ENCODE measurements at places on chromosomes 7 and 10.

- DNase-seq: no peak
Measured at GRCh38 chr7:37491919-37492694, 43.4 kb upstream of the ELMO1 start.

- DNase-seq: no peak
Measured at GRCh38 chr7:25770235-25770634, 381.8 kb upstream of the NFE2L3 start.

GRCh38 chr7:32762925-32763293 lies 128.7 kb downstream of the KBTBD2 start:
- no peak for DNase-seq

DNA sequence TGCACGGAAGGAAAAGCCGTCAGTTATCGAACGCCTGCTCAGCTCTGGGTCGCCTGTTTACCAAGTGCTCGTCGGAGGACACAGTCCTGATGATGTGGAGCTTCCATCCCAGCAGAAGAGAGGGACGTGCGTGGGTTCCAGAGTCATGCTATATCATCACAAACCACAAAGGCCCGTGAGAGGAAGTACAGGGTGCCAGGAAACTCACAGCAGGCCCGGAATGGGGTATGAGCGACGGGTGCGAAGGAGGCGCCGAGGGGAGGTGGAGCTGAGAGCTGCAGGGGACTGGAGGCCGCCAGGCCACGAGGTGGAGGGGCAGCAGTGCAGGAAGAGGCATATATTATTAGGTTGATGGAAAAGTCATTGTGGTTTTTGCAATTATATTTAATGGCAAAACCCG lies 102.5 kb downstream of the ACTR3B start:
- no peak for DNase-seq

- no peak for DNase-seq
Measured at GRCh38 chr10:5940807-5941218, 36.5 kb downstream of the IL15RA start.

DNA sequence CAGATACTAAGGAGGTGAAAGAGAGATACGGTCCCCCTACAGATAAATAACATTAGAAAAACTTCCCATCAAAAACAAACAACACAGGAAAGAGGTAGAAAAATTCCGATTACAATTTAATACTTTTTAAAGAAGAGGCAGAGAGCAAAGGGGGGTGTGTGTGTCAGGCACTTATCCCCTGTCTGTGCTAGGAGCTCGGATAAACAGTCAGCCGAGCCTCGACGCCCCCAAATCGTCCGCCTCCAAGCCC lies 3.6 kb downstream of the PAX2 start:
- DNase-seq: no peak

DNA sequence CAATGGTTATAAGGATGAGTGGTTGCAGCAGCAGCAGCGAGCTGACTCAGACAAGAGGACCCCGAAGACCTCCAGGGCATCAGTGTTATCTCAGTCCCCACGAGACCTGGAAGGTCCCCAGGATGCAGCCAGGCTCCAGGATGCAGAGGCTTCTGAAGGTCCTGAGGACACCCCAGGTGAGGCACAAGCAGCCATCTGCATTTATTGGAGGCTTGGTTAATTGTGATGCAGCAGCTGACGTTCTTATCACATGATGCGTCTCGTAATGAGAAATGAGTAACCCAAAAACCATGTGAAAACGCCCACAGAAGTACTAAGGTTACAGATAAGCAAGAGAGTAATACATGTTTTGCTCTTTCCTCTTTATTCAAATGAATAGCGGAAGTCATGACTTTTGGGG lies 17.4 kb downstream of the C7orf57 start:
- DNase-seq: no peak

GRCh38 chr10:45386657-45387056 lies 12.6 kb downstream of the ALOX5 start:
- DNase-seq: no peak

DNA sequence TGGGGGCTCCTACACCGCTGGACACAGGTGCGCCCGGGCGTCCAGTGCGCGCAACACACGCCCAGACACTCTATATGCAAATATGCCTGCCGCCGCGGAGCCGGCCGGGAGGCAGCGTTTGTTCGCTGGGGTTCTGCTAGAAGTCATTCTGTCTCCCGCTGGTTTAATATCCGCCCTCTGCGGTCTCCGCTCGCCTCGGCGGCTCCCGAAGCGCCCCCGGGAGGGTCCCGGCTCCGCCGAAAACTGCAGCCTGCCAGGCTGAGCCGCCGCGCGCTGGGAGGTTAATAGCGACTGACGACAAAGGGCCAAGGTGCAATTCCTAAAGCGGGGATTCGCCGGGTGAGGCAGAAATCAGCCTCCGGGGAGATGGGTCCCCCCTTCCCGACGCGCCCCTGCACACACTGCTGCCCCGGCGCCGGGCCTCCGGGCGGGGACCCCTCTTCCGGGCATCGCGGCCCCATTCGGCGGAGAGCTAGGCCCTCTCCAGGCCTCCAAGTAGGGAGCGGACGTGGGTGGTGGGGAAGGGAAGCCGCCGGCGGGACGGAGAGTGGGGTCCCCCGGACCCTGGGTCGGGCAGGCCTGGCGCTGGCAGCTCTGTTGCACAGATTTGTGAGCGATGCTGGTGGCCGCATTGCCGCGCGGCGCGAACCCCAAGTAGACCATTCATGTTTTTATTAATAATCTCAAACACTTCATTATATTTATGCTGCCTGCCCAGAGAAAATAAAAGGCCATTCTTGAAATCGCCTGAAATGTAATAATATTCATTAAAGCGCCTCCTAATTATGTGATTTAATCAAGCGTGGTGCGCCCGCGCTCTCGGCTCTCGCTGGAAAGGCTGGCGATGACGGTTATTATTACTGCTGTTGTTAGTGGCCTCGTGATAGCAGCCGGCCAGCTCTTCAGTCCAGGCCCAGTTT lies 9.1 kb downstream of the EN2 start:
- peak; percentile 51 for DNase-seq

GRCh38 chr7:27992097-27992496 lies 188.5 kb downstream of the JAZF1 start:
- no peak for DNase-seq

DNA sequence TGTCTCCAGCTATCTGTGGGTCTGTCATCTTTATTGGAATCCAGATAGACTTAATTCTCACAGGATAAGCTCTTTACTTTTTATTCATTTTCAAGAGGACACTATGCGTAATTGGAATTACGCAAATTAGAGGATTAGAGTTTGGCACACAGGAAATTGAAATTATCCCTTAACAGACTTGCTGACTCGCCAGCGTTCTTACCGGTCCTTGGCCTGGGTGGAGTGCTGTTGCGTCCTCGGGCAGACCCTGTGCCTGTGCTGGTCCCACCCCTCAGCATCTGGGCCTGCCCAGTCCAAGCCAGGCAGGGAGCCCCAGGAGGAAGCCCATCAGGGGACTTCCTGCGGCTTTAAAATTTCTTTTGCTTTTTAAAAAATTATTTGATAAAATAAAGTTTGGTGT lies 101.8 kb downstream of the MKI67 start:
- DNase-seq: no peak

DNA sequence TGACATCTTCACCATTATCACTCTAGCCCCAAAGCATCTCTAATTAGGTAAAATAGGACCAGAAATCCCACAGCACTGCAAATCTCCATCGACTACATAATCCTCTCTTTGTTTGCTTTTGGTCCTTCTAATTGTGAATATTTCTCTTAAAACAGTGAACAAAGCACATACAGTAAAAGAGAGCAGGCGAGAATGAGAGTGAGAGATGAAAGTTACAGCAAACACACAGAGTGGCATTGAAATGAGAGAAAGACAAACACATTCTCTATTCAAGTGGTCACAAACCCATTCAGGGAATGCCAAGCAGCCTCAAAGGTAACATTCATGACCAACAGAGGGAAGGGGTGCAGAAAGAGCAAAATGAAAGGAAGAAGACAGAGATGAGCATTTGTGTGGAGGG lies 109.8 kb upstream of the PTN start:
- DNase-seq: peak; percentile 22

- DNase-seq: no peak
Measured at GRCh38 chr7:131225619-131226513, 101.8 kb upstream of the MKLN1 start.

DNA sequence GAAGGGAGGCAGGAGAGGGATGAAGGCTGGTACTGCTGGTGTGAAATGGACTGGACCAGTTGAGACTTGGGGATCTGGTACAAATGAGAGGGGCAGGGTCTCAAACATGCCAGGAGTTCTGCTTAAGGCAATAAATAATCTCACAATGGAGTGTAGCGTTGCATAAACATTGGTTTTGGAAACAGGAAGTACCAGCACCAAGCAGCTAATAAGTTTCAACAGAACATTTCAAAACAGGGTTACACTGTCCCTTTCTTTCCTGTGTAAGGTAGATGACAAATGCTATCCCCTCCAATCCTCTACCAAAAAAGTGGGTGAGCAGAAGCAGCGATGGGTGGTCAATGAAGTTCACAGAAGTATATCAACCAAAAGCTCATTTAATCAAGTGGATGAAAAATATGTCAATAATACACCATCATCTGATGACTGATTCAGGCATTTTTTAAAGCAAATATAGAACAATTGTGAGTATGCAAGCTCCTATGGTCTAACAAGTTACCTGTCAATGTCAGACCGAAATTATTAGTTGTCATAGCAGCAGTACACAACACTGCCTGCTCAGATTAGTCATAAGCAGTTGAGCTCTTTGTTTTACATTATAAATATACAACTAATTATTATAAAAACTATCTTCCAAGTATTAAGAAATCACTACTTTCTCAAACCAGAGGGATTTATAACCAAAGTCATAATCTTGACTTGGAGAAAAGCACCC lies 220.0 kb downstream of the FAM107B start:
- no peak for DNase-seq

DNA sequence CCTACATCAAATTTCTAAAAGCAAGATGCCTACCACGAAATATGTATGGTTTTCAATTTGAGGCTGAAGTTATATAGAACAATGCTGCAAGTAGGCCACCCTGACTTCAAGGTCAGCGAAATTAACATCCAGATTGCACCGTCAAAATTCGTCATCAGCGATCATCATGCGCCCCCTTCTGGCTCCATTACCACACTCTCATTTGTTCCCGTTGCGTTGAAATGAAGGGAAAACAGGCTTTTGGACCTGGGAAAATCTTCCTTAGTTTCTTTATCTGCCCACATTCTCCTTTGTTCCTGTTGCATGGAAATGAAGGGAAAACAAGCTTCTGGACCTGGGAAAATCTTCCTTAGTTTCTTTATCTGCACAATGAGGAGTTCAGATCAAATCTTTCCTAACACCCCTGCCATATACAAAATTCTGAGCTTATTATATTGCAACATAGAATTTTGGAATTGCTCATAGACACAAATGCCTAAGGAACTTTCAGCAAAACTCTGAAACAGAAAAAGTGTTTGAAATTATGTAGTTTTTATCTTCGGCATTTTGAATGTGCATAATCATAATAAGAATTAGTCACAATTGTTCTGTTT lies 98.2 kb upstream of the PRKCQ start:
- no peak for DNase-seq

- no peak for DNase-seq
Measured at GRCh38 chr10:13894412-13895093, 307.8 kb downstream of the PRPF18 start.

DNA sequence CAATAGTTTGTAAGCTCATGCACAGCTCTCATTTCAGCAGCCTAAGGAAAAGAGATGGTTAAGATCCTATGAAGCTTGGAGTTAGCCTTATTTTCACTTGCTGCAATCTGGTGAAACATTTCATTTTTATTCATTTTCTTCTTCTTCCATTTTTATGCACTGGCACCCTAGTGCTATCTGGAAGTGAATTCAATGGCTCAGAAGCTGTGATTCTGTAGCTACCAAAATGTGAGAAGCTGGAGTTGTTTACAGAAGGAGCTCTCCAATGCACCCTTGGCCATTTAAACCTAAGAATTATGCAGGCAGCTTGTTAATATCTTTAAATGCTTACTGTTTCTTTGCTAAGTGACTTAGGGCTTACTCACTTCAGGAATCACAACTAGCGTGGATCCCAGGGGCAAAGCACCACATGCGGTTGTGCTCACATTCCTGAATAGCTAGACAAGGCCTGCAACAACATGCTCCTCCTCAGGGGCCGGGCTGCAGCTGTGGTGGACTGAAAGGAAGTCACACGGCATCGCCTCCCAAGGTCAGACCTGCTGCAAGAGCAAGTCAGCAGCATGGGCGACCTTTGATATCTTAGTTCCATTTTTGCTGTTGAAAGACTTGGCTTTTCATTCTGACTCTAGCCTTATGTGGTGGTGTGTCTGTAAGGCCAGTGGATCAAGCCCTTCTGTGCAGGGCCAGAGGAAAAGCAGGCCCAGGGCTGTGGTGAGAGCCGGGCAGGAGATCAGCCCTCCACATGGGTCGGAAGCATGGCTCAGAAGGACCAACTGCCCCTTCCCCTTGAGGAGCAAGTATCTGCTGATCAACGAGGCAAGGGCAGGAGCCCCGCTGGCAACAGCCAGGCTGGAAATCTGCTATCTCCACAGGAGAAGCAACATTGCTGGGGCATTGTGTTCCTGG lies 91.9 kb upstream of the MBL2 start:
- DNase-seq: no peak

- peak; percentile 28 for DNase-seq
Measured at GRCh38 chr7:141231018-141231792, 157.3 kb downstream of the TMEM178B start.

- no peak for DNase-seq
Measured at GRCh38 chr7:27546610-27547009, 116.1 kb downstream of the HIBADH start.

- no peak for DNase-seq
Measured at GRCh38 chr7:8149222-8149621, 112.7 kb downstream of the ICA1 start.

DNA sequence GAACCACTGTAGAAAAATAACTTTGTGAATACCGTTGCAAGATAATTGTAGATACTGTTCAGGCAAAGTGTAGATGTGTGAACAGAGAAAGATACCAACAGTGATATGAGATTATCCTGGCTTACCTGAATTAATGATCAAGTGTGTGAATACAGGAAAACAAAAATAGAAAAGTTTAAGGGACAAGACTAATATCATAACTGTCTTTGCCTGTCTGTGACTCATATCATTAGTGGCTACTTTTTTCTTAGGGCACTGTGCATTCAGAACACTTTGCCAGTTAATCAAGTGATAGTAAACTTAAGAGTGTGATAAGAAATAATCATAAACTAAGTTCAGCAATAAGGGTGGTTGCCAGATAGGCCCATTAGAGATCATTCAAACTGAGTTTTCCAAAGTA lies 323.0 kb upstream of the LRGUK start:
- no peak for DNase-seq

- DNase-seq: no peak
Measured at GRCh38 chr10:122774231-122774630, 71.4 kb downstream of the CUZD1 start.

DNA sequence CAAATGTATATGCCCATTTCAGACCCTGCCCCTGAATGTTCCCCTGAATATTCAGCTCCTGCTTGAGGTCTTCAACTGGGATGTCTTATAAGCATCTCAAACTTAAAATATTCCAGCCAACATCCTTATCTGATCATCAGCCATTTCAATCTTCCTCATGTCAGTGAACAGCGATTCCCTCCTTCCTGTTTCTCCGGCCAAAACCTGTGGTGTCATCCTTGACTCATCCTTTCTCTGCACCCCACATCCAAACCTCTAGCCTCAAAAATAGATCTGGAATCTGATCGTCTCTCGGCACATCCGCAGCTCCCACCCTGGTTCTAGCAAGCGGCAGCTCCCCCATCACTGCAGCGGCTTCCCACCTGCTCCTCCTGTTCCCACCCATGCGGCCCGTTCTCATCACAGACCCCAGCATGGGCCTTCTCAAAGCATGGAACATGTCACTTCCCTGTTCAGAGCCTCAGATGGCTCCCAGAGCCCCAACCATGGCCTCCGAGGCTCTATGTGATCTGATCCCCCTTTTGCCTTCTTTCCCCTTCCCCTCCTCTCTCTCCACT lies 165.7 kb downstream of the HECW1 start:
- DNase-seq: no peak

- no peak for DNase-seq
Measured at GRCh38 chr7:40436710-40437109, 301.9 kb downstream of the SUGCT start.

All from NCI-H2081 (cell line).